Astrocyte (in vitro differentiated cells and primary cell): ENCODE measurements at places on chromosomes 5 and 9. TPM values are rescaled to one million over a fixed set of nuclear protein-coding genes. Genes with fewer than 3 reads are reported as not detected.

The ENHO gene
- total RNA-seq, result 0.55 and 1.1 TPM in 2 replicates

The SHLD3 gene
- total RNA-seq, result 2.4 and 2.7 TPM in 2 replicates

The TCF7 gene
- 2.6 TPM in 2 replicates for total RNA-seq

The BARHL1 gene
- total RNA-seq, result not detected in 2 replicates

DNA sequence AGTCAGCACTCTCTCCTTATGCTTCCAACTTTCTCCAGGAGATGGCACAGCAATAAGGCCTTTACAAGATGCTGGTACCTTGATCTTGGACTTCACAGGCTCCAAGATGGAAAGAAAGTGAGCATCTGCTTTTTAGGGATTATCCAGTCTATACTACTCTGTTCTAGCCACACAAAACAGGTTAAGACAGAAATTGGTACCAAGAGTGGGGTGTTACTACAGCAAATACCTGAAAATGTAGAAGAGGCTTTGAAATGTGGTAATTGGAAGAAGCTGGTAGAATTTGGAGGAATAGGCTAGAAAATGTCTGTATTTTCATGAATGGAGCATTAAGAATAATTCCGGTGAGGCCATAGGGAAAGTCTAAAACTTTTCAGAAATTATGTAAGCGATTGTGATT, 484.8 kb upstream of the GRIA1 start:
- DNase-seq, result no peak
- no peak overlapping the region for H3K27ac ChIP-seq
- no peaks in the 10 kb centered on the region for H3K36me3 ChIP-seq
- no peaks in the 10 kb centered on the region for H3K27me3 ChIP-seq

DNA sequence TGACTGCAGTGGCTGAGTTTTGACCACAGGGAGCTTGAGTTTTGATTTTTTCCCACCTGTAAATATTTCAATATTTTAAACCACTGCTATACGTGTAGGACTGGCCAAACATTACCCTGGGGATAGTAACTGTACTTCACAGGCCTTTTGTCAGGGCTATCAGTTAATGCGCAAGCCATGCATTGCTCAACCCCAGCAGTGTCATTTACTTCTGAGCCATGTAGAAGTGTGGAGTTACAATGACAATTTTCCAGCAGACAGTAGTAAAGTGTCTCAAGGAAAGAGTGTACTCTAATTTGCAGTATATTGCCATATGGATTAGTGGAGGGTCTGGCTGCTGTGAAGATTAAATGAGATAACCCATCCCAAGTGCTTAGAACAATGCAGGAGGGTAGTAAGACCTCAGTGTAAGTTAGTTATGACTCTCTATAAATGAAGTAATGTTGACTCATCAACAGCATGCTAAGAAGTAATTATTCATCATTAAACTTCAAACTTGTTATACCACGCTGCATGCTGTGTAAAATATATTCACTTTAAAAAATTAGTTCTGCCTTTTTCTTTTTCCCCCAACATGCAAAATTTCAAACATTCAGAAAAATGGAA, 489.2 kb downstream of the KDM4C start:
- H3K27me3 ChIP-seq, result no peaks in the 10 kb centered on the region
- DNase-seq, result peak; percentile 6
- no peaks in the 10 kb centered on the region for H3K36me3 ChIP-seq
- no peak overlapping the region for H3K27ac ChIP-seq

- no peaks in the 10 kb centered on the region for H3K27me3 ChIP-seq
- DNase-seq, result peak; percentile 32
- peaks cover 6% of the 10 kb centered on the region for H3K4me1 ChIP-seq
- H3K27ac ChIP-seq, result no peak overlapping the region
- H3K36me3 ChIP-seq, result no peaks in the 10 kb centered on the region
These were observed 25.4 kb downstream of the FBXO10 start for GRCh38 chr9:37550781-37551180.

DNA sequence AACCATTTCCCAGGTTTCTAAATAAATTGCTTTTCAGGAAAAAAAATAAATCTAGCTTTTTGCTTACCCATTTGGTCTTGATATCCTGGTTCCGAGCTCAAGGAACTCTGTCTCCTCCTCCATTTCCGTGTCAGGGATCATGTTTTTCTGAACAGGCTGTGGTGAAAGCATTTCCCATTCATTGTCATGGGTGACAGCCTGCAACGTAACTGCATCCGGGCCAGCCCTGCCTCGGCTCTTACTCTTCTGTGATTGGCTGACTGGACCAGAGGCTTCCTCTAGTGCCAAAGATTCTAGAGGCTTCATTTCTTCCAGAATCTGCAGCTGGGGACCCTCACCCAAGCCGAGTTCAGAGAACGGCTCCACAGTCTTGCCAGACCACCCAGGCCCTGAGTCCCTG, 61.0 kb upstream of the PCA3 start:
- H3K36me3 ChIP-seq, result no peaks in the 10 kb centered on the region
- no peak for DNase-seq
- H3K27me3 ChIP-seq, result peaks cover 29% of the 10 kb centered on the region
- H3K4me3 ChIP-seq, result no peak overlapping the region
- H3K4me1 ChIP-seq, result peaks cover 21% of the 10 kb centered on the region

- H3K27me3 ChIP-seq, result no peaks in the 10 kb centered on the region
- H3K4me1 ChIP-seq, result no peaks in the 10 kb centered on the region
- no peak overlapping the region for H3K27ac ChIP-seq
- no peak for DNase-seq
- no peak overlapping the region for H3K4me3 ChIP-seq
- no peaks in the 10 kb centered on the region for H3K36me3 ChIP-seq
These were observed 1275.6 kb upstream of the CDH9 start for GRCh38 chr5:28313953-28314352.

- DNase-seq, result no peak
- H3K36me3 ChIP-seq, result no peaks in the 10 kb centered on the region
- no peaks in the 10 kb centered on the region for H3K27me3 ChIP-seq
These were observed 1.5 kb downstream of the EGFL7 start for GRCh38 chr9:136664000-136664915.

DNA sequence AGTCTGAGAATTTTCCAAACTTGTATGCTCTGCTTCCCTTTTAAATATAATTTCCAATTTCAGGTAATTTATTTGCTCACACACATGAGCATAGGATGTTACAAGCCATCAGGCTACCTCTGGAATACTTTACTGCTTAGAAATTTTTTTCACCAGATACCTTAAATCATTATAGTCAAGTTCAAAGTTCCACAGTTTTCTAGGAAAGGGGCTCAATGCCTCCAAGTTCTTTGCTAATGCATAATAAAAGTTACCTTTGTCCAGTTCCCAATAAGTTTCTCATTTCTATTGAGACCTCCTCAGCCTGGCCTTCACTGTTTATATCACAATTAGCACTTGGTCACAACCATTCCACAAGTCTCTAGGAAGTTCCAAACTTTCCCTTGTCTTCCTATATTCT, 16.2 kb upstream of the UGT3A1 start:
- H3K4me1 ChIP-seq, result no peaks in the 10 kb centered on the region
- H3K4me3 ChIP-seq, result no peak overlapping the region
- no peaks in the 10 kb centered on the region for H3K36me3 ChIP-seq
- H3K27ac ChIP-seq, result no peak overlapping the region
- H3K27me3 ChIP-seq, result no peaks in the 10 kb centered on the region

DNA sequence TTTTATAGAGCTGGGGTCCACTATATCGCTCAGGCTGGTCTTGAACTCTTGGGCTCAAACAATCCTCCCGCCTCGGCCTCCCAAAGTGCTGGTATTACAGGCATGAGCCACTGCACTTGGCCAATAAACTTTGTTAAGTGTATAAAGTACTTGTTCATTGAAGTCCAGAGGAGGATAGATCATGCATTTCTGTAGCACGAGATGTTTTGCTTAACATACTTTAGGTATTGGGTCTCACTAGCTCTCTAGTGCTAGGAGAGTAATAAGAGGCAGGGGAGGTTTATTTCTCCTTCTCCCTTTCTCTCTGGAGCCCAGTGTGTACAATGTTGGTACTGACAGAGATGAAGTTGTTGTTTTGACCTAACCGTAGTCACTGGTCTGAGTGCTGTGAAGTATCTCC, 125.6 kb upstream of the KLF9 start:
- no peaks in the 10 kb centered on the region for H3K27me3 ChIP-seq
- no peaks in the 10 kb centered on the region for H3K36me3 ChIP-seq
- H3K4me1 ChIP-seq, result no peaks in the 10 kb centered on the region
- H3K27ac ChIP-seq, result no peak overlapping the region
- no peak overlapping the region for H3K4me3 ChIP-seq

GRCh38 chr9:13266167-13266566, 13.3 kb downstream of the MPDZ start:
- no peaks in the 10 kb centered on the region for H3K36me3 ChIP-seq
- H3K27ac ChIP-seq, result no peak overlapping the region
- peak; percentile 86 for DNase-seq
- H3K4me3 ChIP-seq, result no peak overlapping the region

- H3K27me3 ChIP-seq, result no peaks in the 10 kb centered on the region
- peak overlapping the region; percentile 99 for H3K27ac ChIP-seq
- no peak for DNase-seq
- peak overlapping the region; percentile 57 for H3K4me3 ChIP-seq
These were observed 2.7 kb downstream of the SYNPO start for GRCh38 chr5:150642991-150643710.
